Activated CD8-positive, alpha-beta memory T cell treated with anti-CD3 and anti-CD28 coated beads for 4 hours (primary cell): ENCODE measurements at places on chromosomes 7 and 10.

DNA sequence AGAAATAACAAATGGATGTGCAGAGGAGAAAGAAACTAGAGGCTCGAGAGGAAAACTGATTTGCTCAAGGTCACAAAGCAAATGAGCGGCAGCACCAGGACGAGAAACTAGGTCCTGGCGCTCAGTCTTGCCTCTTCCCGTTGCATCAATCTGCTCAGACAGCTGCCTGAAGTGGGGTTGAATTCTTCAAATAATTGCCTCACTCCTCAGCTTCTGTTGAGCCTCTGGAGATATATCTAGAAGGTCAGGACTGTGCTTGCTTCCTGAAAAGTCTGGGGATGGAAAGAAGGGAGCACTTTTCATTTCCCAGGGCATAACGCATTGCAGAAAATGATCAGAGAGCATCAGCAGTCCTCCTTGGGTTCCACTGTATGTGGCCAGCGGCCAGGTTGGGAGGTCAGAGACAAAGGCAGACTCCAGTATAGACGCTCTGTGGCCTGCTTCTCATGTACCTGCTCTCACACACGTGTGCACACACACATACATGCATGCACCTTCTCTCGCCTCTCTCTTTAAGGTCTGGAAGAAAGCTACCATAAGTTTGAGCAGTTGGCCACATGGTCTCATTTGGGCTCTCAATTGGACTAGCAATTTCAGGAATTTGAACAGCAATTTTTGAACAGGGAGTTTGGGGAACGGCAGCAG is 83.7 kb upstream of the DUSP5 start:
- DNase-seq = no peak

DNA sequence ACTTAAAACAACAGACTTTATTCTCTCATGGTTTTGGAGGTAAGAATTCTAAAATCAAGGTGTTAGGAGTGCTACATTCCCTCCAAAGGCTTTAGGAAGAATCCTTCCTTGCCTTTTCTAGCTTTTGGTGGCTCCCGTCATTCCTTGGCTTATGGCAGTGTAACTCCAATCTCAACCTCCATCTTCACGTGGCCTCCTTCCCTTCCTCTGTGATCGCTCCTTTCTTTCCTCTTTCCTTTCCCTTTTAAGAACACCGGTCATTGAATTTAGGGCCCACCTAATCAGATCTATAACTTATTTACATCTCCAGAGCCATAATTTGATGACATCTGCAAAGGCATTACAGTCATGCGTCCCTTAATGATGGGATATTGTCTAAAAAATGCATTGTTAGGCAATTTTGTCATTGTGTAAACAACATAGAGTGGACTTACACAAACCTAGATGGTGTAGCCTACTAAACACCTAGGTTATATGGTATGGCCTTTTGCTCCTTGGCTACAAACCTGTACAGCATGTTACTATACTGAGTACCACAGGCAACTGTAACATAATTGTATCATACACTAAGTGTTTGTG is 5.9 kb upstream of the HERC4 start:
- no peak for DNase-seq

DNA sequence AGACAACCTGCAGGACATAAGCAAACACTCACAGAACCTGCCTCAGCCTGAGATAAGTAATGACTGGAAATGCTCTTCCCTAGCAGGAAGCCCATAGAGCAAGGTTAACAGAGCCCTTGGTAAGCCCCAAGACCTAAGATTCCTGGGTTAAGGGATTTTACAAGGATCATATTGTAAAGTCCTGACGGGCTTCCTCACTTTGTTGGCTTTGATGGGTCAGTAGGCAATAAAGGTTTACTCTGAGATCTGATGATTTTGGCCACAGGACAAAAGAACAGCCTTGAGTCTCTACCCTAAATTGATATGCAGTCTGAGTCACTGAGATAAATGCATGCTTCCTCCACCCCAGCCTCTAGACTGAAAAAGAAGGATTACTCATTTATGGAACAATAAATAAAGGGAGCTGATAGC is 270.8 kb downstream of the HTR7 start:
- DNase-seq = no peak

DNA sequence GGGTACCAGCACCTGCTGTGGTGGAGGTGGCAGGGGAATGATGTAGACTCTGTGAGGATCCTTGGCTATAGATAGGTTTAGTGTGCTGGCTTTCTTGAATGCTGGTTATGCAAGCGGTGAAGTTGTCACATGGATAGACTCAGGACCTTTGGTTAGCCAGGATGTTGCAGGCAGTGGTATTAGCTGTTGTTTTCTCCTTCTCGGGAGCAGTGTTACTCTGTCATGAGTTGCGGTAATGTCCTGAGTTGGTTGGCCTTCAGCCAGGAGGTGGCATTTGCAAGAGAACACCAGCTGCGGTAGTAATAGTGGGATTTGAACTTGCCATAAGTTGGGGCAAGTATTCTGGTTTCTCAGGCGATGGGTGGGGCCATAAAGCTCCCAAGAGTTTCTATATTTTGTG is 10.8 kb downstream of the AGK start:
- DNase-seq = no peak

GRCh38 chr7:24913801-24914464 is 66.0 kb downstream of the OSBPL3 start:
- no peak for DNase-seq

DNA sequence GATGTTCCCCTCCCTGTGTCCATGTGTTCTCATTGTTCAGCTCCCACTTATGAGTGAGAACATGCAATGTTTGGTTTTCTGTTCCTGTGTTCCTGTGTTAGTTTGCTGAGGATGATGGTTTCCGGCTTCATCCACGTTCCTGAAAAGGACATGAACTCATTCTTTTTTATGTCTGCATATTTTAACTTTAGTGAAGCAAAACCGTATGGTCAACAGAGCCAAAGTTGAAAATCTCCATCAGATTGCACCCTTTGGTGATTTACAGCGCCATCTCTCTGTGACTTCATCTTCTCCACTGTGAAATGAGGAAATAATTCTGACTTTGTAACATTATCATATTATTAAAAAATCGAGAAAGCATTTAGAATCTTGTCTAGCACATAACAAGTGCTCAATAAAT is 132.3 kb upstream of the PLXDC2 start:
- no peak for DNase-seq

- DNase-seq = no peak
Measured at GRCh38 chr7:54615-55014, 137.8 kb upstream of the FAM20C start.

- DNase-seq = no peak
Measured at GRCh38 chr7:87886875-87887274, 10.6 kb downstream of the DBF4 start.

GRCh38 chr10:75531571-75532031 is 100.2 kb downstream of the LRMDA start:
- no peak for DNase-seq

DNA sequence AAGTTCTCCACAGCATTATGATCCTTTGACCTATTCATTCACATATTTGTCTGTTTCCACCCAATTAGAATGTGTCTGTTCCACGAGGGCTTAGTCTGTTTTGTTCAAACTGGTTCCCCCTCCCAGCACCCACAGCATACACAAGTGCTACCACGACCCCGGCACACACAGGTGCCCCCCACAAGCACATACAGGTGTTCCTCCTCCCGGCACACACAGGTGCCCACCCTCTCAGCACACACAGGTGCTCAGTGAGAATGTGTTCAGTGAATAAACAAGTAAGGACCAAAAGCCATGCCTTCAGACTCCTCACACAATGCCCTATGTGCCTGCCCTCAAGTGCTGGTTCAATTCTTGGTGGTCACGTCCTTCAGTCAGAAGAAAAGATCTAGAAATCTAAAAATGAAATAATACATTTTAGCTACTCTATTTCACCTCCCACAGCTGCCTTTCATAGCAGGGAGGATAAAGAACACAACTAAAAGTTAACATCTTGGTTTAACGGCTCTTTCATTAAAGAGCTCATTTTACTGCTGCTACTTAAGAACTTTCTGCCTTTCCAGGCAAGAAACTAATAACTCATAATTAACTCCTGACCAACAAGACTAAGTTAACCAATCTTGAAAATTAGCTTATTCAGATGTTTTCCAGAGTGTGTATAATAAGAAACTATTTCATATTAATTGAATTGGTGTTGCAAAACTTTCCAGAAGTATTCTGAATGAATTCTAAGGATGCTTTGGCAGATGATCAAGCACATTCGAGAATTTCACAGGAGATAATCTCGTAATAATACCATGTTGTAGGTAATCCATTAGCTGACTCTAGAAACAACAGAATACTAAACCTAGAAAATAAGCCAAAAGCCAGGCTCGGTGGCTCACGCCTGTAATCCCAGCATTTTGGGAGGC is 2.3 kb downstream of the DNMBP start:
- no peak for DNase-seq

- DNase-seq = no peak
Measured at GRCh38 chr10:106175760-106176377, 988.6 kb downstream of the SORCS1 start.

DNA sequence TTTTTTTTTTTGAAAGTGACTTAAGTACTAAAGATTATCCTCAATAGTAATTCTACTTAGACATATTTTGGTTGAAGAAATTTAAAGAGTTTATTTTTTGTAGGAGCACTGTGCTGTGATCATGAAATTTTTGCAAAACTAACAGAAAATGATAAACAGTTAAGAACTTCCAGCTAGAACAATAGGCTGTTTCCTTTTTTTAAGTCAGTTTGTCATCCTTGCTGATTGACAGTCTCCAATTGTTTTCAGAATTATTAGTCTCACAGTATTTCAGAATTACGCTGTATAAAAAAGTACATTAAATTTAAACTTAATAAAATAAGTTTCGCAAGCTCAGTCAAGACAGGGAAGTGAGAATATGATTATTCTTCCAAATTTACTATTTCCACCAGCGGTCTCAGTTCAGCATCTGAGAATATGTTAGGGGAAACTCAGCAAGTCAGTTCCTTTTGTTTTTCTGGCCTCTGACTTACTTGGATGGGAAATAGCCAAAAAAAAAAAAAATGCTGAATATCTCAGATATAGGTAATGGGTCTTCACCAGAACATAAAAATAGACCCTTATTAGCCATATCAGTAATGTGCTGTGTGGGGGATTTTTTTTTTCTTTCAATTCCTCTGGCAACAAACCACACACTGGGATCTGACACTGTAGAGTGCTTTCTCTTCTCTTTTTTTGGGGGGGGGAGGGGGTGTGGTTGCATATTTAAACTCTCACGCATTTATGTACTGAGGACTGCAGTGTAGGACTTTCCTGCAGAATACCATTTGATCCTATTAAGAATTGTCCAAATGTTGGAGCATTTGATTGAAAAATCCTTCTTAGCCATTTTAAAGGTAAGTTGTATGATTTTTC is at the start of gene CD36:
TSS of gene CD36 (plus strand) at position 732 of the 855 bp plus-strand sequence. CDS start 8,099 bp downstream, outside the sequence.
- DNase-seq = no peak

DNA sequence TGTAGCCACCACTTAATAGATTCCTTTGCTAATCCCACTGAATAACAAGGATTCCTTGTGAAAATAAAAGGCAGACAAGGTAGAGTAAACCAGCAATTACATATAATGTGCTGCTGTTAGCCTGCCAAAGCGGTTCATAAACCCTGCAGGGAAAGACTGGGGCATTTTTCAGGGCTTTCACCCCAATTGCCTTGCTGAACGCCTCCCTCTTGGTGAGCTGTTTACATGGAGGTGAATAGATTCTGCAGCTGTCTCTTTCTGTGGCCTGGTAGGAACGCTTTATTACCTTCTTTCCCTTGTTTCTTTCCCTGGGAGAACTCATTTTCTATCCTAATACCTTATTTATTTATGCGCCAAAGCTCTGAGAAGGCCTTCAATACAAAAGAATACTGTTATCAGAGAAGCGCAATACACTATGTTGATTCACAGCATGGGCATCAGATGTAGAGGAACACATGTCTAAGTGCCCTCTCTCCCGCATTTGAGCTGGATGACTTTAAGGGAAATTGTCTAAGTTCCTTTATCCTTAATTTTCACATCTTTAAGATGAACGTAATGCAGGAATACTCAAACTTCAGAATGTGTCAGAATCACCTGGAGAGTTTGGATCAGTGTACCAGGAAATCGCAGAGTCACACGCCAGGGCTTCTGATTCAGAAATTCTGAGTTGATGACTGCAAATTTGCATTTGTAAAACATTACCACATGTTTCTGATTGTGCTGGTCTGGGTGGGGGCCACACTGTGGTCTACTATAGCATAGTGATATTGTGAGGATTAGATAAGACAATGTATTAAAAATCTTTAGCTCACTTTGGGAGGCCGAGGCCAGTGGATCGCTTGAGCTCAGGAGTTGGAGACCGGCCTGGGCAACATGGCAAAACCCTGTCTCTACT is 1203.8 kb downstream of the SORCS3 start:
- DNase-seq = no peak

DNA sequence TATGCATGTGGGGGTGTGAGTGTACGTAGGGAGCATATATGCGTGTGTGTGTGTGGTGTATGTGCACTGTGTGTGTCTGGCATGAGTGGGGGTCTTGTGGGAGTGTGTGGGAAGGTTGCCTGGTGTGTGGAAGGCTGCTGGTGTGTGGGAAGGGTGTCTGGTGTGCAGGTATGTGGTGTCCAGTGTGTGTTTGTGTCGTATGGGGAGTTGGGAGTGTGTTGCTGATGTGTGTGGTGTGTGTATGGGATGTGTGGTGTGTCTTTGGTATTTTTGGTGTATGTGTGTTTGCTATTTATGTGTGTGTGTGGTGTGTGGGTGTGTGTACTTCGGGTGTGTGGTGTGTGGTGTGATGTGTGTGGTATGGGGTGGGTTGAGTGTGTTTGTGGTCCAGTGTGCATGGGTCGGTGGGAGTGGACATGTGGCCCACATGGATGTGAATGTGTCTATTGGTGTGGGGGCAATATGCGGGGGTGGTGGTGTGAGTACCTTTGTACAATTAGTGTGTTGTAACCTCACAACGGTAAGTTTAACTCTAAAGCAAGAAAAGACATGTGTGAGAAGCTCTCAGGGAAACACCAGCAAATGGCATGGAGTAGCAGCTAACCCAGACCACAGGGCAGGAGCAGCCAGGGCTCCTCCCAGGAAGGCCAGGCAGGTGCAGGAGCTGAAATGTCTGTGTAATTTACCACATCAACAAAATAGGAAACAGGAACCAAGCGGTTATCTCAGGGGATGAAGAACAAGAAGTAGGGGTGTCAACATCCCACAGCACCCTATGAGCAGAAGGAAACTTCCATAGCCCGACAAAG is 11.9 kb downstream of the ANTXRL start:
- no peak for DNase-seq

GRCh38 chr10:96681524-96681923 is 38.8 kb downstream of the PIK3AP1 start:
- no peak for DNase-seq
